ENCODE measurements at places on chromosomes 6 and 20.

- no peak for DNase-seq
Measured at GRCh38 chr6:10589429-10589727, 68.2 kb downstream of the GCNT2 start.

DNA sequence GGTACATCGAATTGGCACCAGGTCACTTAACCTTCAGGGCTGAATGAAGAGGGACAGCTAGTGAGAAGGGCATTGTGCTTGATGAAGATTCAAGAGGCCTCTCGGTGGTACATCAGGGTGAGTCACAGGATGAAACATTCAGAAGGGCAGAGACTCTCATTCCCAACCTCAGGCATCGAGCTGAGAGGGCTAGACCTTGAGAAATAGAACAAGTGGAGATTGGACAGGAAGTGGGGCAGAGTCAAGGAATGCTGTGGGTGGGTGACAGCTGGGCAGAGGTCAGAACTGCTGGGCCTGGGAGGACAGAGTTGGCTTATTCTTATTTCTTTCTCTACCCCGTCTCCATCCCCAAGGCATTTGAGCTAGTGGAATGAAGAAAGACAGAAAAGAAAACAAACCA lies 126.0 kb downstream of the SCML4 start:
- DNase-seq: no peak

GRCh38 chr6:158524311-158524710 lies 35.6 kb upstream of the TMEM181 start:
- no peak for DNase-seq

DNA sequence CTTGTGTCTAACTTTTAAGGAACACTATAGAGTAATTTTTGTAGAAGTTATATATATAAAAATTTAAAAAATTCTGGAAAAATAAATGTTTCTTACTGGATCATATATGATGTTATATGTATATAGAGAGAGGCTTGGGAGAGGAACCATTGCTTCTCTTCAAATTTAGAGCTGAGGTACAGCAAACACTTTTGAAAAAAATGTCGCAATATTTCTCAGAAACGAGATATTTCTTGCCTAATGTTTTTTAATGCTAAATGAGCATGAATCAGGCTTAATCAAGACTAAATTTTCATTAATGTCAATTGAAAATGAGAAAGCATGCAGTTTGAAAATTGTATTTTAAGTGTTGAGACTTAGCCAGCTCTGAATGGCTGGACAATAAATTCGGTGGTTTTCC lies 2.6 kb downstream of the PKIB start:
- no peak for DNase-seq

DNA sequence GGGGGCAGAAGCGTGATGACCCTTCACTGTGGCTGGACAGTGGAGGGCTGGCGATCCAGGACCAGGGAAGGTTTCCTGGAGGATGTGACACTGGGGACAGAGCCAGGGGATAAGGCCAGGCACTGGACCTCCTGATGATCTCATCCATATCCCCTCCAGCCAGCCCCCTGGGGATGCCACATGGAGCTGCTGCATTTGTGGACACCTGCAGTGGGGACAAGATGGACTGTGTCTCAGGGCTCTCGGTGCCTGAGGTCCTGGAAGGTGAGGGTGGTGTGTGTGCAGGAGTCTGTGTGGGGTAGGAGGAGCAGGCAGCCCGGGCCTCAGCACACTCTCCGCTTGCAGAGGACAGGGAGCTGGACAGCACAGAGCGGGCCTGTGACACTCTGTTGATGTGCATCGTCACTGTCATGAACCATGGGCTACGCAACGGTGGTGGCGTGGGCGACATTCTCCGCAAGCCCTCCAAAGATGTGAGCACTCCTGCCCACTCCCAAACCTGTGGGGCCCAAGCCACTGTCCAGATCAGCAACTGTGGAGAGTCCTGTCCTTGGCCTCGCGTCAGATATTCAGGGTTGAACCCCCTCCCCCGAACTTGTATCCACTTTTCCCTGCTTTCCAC lies 19.9 kb downstream of the UQCC2 start:
- DNase-seq: no peak

- no peak for DNase-seq
Measured at GRCh38 chr6:72212686-72213085, 326.3 kb downstream of the RIMS1 start.

DNA sequence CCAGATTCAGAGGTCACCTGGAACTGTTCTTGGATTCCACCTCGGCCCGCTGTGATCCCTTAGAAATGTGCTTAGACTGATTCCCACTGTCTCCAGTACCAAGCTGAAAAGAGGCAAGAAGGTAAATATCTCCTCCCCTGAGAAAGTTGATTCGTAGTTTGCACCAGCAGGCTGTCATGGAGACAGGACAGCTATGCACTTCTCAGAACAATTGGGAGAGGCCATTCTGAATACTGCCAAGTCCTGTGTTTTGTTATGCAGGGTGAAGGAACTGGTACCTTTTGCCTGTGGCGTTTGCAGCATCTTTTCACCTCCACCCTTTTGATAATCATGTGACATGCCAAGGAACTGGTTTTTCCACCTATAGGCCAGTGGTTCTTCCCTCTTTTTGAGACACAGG lies 58.2 kb upstream of the RNGTT start:
- no peak for DNase-seq

DNA sequence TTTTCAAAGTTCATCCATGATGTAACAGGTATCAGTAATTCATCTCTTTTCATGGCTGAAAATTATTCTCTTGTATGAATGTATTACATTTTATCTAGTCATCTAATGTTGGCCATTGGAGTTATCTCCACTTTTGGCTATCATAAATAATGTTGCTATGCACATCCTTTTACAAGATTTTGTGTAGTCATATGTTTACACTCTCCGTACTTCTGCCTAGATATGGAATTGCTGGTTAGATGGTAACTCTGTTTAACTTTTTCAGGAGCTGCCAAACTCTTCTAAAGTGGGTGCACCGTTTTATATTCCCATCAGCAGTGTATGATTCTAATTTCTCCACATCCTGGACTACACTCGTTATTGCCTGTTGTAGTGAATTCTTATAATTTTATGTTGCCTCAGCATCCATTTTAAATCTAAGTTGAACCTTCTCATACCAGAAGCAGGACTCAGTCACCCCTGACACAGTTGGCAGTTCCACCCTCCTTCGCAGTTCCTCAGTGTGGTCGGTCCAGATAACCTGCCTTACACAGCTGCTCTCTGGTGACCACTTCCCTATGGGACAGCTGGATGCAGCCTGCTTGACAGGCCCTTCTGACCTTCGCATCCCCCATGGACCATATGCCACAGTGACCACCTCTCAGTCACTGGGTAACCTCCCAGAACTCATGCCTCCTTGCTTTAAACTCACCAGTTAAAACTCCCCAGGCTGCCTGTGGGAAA lies 33.9 kb downstream of the KIZ start:
- no peak for DNase-seq

GRCh38 chr6:25404693-25405169 lies 125.6 kb downstream of the CARMIL1 start:
- DNase-seq: no peak

All from GDM1 (cell line).